ENCODE measurements at places on chromosomes 1 and 21. TPM values are rescaled to one million over a fixed set of nuclear protein-coding genes. Genes with fewer than 3 reads are reported as not detected.

- DNase-seq: no peak
Measured at GRCh38 chr1:202291001-202291400, 50.7 kb downstream of the UBE2T start.

DNA sequence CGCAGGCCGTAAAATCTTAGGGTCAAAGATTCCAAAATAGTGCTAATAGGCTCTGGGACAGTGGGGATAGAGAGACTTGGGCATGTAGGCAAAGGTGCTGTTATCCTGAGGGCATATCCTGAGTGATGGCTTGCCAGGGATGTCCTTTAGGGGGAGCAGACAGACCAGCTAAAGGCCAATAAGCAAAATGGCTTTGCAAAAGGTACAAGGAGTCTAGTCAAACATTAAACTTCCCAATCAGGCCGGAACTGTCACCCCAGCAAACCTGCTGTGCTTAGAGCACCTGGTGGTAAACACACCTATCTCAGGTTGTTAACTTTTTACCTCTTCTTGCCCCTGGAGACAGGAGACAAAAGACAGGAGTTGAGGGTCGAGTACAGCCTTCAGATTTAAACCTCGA, 49.1 kb downstream of the TRABD2B start:
- DNase-seq: no peak

- no peak for DNase-seq
Measured at GRCh38 chr1:30909365-30910068, 959 bp upstream of the SDC3 start.

GRCh38 chr1:35923791-35924221, 7.1 kb upstream of the AGO3 start:
- DNase-seq: no peak

GRCh38 chr1:51568231-51568935, 48.5 kb upstream of the OSBPL9 start:
- DNase-seq: no peak

DNA sequence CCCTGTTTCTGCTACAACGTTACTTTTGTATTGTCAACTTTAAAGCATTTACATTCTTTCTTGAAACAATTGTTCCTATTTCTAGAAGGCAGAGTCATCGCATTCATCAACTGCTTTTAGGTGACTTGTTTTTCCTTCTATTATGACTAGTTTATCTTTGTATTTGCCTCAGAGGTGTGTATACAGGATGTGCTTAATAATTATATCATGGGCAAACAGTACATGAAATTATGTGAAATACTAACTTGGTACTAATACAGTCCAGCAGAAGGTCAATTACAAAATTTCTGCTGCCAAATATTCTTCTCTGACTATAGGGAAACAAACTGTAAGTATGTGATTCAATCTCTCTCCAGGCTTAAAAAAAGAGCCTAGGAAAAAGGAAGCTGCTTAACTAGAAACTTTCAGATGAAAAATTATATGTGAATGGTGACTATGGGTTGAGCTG, 101.6 kb downstream of the C4BPA start:
- DNase-seq: no peak

GRCh38 chr21:41121785-41122415, 46.1 kb upstream of the BACE2 start:
- peak; percentile 80 for DNase-seq

GRCh38 chr1:74388855-74389254, 123.6 kb downstream of the LRRC53 start:
- no peak for DNase-seq

- DNase-seq: no peak
Measured at GRCh38 chr1:22212400-22213233, 69.7 kb upstream of the WNT4 start.

- DNase-seq: peak; percentile 33
Measured at GRCh38 chr1:76763738-76764137, 103.5 kb upstream of the ST6GALNAC5 start.

GRCh38 chr1:7551442-7551841, 219.7 kb upstream of the VAMP3 start:
- DNase-seq: no peak

- no peak for DNase-seq
Measured at GRCh38 chr1:212010004-212010403, 25.4 kb downstream of the INTS7 start.

- no peak for DNase-seq
Measured at GRCh38 chr1:184276416-184276815, 110.4 kb upstream of the C1orf21 start.

DNA sequence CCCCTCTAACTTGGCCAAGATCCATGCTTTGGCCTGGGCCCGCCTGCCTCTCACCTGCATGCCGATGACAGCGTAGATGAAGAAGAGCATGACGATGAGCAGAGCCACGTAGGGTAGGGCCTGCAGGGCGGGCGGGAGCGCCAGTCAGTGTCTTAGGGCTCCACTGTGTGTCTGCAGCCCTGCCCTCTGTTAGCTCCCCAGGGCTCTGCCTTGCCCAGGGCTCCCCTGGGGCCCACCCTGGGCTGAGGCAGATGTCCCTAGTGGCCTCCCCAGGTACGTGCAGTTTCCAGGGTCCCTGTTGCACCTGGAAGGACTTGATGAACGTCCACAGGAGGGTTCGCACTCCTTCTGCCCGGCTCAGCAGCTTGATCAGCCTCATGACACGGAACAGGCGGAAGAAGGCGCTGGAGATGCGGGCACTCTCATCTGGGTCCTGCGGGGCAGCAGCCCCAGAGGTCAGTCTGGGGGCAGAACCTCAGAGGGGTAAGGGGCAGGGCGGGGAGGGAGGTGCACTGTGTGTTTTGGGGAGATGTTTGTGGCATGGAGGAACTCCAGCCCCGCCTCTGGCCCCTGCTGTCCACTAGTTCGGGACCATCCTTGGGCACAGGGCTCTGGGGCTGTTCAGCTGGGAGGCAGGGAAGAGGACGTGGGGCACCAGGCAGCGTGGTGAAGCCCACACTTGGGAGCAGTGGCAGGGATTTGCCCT, 29.8 kb upstream of the KIF21B start:
- no peak for DNase-seq

DNA sequence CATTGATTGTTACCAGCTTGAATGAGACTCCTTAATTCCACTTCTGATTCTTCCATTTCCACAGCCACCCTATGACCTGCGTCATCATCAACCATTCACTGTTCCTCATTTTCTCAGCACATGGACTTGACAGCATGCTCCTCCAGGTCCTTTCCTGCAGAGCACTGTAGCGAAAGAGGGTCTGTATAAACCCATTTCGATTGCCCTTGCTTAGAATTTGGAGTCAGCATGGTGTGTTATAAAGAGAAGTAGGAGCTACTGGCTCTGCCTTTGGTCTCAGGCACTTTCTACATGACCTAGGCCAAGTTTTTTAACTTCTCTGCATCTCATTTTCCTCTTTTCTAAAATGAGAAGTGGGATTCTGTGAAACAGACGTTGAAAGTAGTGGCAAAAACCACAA, 133.8 kb downstream of the AK5 start:
- no peak for DNase-seq

GRCh38 chr1:21066356-21067012, 110.2 kb downstream of the EIF4G3 start:
- peak; percentile 46 for DNase-seq

DNA sequence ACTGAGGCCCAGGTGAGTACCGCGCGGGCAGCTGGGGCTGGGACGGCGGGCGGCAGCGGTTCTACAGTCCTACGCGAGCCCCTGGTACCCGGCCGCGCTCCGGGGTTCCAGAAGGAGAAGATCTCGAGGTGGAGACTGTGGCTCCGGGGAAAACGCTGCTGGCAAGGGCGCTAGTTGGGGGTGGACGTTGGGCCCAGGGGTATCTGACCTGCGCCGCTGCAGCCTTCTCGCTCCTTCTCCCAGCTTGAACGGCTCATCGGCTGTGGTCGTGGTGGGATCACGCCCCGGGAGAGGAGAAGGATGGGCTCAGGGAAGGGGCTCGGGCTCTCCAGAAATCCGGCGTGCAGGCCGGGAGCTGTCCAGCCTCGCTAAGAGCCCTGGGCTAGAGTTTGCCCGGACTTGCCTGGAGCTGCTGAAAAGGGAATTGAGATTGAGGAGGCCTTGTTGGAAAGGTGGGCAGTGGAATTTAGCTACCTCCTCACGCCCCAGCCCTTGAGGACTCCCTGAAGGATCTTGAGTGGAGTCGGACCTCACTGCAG, 1.1 kb upstream of the POU3F1 start:
- DNase-seq: no peak

GRCh38 chr1:64568171-64568450, 98.2 kb downstream of the CACHD1 start:
- DNase-seq: no peak

DNA sequence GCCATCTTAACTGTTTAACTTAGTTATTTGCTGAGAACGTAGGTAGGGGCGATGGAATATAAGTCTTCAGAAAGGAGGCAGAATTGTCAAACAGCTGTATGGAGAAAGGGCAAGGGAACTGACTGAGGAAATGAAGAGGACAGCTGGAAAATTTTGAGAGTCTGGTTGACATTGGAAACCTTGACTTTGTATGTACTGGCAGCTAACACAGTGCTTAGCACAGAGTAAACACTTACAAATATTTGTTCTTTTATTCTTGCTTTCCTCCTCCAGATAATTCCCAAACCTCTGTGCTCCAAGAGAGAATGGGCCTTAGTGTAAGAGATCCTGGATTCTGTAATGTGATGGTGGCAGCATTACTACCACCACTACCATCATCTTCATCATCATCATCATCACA, 91.3 kb downstream of the ZSCAN20 start:
- no peak for DNase-seq

GRCh38 chr1:156195853-156196252, 1.9 kb downstream of the SLC25A44 start:
- DNase-seq: no peak

- DNase-seq: no peak
Measured at GRCh38 chr1:59136541-59137275, 160.2 kb upstream of the FGGY start.

DNA sequence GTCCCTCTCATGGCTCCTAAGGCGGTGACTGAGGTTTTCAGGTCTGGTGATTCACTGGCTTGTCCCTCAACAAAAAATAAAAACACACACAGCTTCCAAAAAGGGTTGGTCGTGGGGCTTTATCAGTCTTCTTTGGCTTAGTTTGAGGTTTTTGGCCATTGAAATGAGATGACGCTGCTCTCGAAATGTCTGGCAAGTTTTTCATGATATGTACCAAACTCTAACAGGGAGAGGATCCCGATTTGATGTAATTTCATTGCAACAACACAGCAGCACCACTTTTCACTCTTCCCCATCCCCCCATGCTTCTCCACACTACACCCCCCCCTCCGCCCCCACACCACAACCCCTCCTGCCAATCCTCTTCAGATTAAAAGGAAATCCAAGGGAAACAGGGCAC, 187.1 kb upstream of the NFIA start:
- DNase-seq: no peak

GRCh38 chr1:201633811-201634210, 94.9 kb downstream of the NAV1 start:
- no peak for DNase-seq

- no peak for DNase-seq
Measured at GRCh38 chr1:177238967-177239366, 68.2 kb downstream of the BRINP2 start.

DNA sequence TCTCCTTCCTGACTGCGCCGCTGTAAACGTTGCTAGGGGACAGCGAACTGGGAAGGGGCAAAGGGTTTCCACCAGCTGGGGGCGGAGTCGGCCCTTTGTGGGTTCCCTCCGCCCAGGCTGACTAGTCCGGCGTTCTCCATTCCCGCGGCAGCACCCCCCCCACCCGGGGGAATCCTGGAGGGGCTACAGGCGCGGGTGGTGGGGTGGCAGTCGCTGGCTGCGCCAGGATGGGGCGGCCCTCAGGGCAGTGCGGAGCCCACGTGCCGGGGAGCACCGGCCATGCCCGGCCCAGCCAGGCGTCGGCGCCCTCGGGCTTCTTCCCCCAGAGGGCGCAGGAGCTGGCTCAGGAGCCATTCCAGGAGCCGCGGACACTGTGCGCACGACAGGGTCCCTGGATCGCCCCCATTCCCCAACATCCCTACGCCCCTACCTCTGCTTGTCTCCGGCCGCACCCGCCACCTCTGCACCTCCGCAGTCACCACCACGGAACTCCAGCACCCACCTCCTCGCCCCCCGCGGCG, 476 bp downstream of the BATF3 start:
- DNase-seq: no peak

GRCh38 chr21:45615145-45615711, 28.3 kb upstream of the PCBP3 start:
- DNase-seq: no peak

DNA sequence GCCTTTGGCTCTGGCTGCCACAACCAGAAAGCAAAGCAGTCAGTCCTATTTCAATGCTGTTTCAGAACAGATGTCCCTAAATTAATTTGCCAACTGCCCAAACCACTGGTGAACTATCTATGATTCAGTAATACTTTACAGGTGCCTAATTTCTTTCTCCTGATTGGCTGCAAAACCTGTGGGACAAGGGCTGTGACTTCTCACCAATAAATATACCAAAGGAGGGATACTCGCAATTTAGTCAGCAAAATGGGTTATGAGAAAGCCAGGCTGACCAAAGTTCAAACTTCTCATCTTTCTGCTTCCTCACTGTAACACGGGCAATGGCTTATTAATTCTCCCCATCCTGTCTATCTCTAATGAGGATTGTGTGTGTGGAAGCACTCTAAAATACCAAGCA, 12.8 kb downstream of the GPN2 start:
- no peak for DNase-seq

DNA sequence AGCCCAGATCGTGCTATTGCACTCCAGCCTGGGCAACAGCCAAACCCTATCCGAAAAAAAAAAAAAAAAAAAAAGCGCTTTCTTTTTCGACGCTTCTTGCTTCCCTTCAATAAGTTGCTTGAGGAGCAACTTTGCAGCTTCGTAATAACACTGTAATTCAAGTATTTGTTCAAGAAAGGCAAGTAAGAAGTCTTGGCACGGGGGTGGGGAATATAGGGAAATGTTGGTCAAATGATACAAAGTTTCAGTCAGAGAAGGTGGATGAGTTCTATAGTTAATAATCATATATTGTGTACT, 871 bp upstream of the PSMA5 start:
- peak; percentile 21 for DNase-seq

DNA sequence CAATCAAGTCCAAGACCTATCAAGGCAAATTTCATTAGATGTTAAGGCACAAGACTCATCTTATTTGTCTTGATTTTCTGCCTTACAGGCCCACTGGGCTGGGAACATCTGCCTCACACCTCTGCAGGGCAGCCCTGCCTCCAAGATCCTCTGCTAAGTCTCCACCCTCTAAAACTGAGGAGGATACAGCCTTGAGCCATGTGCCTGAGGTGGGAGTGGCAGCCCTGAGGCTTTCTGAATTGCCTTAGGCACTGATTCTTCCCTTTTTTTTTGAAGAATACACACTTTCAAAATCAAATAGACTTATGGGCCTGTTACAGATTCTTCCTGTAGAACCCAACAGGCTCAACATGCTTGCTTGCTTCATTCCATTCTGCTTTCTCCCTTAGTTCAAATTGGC, 544.3 kb upstream of the ADAMTS5 start:
- no peak for DNase-seq

Gene CELA2A
- not detected for total RNA-seq

Gene DIRAS3
- total RNA-seq: 2.9 TPM

Gene WARS2
- 35.6 TPM for total RNA-seq

Gene PYHIN1
- total RNA-seq: 5.8 TPM

Gene SLC2A5
- total RNA-seq: 14.2 TPM

Gene PLA2G2F
- 1.2 TPM for total RNA-seq

Gene AGMAT
- total RNA-seq: 1.9 TPM

Gene MYBPHL
- total RNA-seq: not detected

Gene SHE
- 3.4 TPM for total RNA-seq

Gene GLRX2
- total RNA-seq: 27.7 TPM

Gene LY9
- 11.6 TPM for total RNA-seq

Gene C8A
- not detected for total RNA-seq

Gene PKLR
- not detected for total RNA-seq

Gene IVL
- 14.2 TPM for total RNA-seq

Gene SPRR3
- 8.7 TPM for total RNA-seq
